ENCODE measurements at places on chromosomes 1 and 21.

DNA sequence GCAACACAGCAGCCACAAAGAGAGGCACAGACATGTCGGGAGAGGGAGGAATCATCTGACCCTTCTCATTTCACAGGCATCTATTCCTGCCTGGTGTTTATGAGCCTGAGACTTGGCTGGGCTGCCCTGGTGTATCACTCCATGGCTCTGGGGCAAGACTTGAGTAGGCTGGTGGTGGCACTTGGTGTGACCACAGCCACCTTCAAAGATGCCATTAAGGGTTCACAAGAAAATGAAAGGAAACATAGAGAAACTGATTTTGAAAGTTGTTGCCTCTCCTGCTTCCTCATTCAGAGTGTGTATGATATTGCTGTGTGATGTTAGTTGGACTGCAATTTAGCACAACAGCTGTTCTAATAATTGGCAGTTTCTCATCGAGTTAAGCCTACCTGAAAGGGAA is 298.8 kb downstream of the FAM72C start:
- DNase-seq = no peak

DNA sequence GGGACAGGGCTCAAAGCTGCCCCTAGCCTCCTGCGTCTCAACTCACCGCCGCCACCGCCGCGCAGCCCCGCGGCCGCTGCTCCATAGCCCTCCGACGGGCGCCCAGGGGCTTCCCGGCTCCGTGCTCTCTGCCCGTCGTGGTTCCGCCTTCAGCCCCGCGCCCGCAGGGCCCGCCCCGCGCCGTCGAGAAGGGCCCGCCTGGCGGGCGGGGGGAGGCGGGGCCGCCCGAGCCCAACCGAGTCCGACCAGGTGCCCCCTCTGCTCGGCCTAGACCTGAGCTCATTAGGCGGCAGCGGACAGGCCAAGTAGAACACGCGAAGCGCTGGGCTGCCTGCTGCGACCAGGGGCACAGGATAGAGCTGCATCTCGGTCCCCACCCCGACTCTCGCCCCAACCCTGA is at the start of gene TNFRSF25:
Gene TNFRSF25 (minus strand): TSS at position 151 of the 400 bp plus-strand sequence. CDS start 66 bp downstream, at position 85.
- no peak for DNase-seq

GRCh38 chr1:244778344-244778743 is 57.1 kb upstream of the COX20 start:
- no peak for DNase-seq

DNA sequence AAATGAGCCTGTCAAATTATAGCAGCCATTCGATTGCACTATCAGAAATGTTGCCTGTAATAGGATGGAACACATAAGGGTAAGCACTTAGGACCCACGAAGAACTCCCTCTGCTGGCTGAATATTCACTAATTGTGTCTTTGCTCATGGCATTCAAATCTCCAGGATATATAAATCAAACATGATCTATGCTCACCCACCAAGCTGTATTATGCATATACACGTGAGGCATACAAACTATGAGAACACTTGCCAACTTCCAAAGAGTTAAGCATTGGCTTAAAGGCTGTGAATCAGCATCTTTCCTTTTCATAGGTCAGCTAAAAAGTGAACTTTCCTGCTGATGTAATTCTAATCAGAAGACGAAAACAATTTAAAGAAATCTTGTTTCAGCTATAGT is 34.5 kb downstream of the TMPRSS15 start:
- DNase-seq = no peak

DNA sequence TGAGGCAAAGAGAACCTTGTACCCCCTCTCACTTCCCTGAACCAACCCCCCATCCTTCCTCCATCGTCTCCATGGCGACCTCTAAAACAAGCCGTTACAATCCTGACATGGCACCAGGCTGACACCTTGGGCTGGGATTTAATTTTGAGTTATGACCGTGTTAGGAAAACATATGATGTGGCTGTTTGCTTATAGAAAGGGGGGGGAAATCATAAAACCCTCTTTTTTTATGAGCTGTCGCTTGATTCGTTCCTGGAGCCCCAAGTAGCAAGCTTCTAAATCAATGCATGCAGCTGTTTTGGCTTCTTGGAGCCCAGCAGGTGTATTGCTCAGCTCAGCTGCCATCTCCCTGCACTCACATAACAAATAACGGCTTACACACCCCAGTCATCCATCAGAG is 301.2 kb upstream of the SPAG17 start:
- no peak for DNase-seq

- DNase-seq = no peak
Measured at GRCh38 chr1:165845992-165846748, 18.8 kb downstream of the UCK2 start.

- DNase-seq = no peak
Measured at GRCh38 chr21:42465008-42465802, 30.8 kb downstream of the RSPH1 start.

DNA sequence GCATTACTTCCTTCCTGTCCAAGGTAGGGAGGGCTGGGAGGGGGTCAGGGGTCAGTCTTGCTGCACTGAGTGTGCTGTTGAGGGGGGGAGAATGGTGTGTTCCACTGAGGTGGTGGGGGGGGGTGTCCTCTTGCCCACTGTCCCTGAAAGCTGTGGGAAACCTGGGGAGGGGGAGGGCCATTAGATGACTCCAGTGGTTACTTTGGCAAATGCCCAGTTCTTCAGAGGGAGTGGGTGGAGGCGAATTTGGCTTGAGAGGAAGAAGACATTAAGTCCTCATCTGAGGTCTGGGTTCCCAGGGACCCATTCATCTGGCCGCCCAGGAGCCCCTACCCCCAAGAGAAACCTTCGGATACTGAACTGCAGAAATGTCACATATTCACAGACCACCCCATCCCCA is 36.2 kb downstream of the MEF2D start:
- DNase-seq = no peak

All from NCI-H2029 (cell line).